T-helper 9 cell (primary cell): ENCODE measurements at places on chromosomes 1 and 21.
A peak's percentile ranks its signal among the peaks of the same experiment; 100 is the strongest.

- no peak for DNase-seq
Measured at GRCh38 chr1:58818075-58818474, 34.2 kb upstream of the JUN start.

DNA sequence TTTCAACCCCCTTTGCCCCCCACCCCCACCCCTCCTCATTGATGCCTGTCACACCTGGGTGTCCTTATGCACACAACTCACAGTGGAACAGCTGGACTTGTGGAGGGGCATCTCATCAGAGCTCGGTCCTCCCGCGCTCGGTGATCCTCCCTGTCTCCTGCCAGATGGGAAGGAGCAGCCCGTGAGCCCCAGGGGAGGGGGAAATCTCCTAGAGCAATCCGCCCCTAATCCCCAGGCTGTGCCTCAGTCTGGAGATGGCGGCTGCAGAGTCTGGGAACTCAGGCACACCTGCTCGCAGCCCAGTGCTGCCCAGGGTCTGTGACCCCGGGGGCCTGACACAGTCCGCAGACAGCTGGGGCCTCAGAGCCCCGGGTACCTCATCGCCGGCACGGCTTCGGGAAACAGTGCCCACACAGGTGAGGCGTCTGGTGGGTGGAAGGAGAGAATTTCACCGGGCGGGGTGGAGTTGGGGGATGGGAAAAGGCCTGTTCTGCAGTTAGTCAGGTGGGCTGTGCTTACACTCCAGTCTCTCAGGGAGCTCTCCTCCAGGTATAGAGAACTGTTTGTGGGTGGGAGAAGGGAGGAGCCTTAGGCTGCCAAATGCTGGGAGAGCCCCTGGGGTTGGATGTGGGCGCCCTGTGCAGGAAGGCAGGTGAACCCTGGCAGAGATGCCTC is 29.3 kb downstream of the TMCC2 start:
- no peak for DNase-seq

GRCh38 chr1:157115429-157115838 is 15.8 kb upstream of the ETV3L start:
- no peak for DNase-seq

DNA sequence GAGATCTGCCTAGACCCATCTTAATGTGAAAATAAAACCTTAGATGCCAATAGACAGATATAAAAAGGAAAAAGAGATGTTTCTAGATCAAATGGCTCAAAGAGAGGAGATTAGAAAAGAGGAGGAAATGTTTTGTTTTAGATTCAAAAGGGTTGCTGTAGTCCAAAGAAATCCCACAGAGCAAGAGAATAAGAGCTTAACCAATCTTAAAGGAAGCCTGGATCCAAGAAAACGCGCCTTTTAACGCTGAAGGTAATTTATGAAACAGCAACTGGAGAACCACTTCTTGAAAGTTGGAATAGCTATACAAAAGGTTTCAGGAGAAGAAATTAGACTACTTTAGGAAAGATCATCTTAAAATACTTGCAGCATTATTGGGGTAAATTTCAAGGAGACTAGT is 298.8 kb downstream of the BRINP2 start:
- no peak for DNase-seq

DNA sequence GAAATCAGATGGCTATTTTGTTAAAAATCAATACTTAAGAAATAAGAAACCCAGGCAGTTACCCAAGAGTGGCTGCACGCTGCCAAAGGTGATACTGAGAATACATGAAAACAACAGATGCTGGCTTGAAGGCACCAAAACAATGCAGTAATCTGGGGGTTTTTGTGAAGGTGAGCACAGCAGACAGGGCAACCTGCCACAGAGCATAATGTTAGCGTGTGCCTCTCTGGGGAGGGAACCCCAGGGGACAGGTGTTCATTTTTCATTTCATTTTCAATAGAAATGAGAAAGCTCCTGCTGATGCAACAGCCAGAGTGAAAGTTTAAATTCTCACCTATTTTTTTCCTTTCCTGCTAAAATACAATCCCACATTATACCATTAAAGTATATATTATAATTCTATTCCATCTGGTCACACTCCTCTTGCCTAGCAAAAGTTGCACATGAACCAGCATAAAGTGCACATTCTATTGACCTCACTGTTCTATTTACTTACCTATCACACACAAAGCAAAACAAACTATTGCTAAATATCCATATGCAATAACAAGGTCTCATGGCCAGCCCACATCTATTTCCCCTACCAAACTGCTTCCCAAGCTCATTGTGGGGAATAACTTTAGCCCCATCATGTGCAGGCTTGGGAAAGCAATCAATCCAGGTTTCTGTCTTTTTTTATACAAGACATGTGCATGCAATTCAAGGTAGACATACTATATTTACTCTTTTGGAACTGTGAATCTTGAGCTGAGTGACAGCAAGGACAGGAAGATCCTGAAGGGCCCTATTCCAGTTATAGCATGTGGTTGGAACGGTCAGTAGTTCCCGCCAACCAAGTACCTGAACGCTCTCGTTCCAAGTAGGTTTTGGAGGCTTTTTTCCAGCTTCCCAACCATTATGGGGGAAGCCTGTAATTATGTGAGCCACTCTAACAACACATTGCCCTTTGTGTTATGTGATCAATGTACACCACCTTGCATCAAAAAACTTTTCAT is 173.6 kb downstream of the RERE start:
- DNase-seq: no peak

DNA sequence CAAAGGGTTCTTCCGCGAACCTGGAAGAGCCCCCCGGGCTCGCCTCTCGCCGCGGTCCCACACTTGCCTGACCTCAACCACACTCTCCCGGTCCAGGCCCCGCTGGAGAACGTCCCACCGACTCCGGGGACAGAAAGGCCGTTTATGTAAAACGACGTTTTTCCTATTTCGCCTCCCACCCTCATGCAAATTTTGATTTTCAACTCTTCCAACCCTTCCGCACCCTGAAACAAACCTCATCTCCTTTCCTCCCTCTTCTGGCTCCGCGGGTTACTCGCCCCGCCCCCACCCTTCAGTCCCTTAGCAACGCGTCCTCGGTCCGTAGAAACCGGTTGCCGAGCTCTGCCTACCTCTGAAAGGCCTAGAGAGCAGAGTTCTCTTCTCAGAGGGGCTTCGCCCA is at the start of gene C1orf141:
Gene C1orf141, minus strand, starts transcription at position 276 of the 400 bp plus-strand sequence. CDS start 7,730 bp downstream, outside the sequence.
- DNase-seq: no peak

DNA sequence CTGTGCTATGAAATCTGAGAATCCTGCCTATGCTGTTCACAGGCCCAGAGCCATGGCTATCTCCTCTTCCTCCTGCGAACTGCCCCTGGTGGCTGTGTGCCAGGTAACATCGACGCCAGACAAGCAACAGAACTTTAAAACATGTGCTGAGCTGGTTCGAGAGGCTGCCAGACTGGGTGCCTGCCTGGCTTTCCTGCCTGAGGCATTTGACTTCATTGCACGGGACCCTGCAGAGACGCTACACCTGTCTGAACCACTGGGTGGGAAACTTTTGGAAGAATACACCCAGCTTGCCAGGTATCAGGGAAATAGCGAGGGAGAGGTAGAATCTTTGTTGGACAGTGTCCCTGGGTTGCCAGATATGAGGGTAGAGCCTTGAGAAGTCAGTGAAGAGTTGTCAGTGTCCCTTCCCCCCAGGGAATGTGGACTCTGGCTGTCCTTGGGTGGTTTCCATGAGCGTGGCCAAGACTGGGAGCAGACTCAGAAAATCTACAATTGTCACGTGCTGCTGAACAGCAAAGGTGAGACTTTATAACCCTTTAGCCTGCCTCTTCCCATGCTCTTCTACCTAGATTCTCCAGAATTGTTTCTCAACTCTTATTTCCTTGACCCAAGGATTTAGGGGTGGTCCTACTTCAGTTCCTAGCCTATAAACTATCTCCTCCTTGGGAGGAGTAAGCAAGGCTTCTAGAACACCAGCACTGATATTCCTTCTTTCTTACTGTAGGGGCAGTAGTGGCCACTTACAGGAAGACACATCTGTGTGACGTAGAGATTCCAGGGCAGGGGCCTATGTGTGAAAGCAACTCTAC is 1.4 kb downstream of the NIT1 start:
- peak; percentile 39 for DNase-seq

- no peak for DNase-seq
Measured at GRCh38 chr1:159067699-159068621, 8.6 kb downstream of the AIM2 start.

DNA sequence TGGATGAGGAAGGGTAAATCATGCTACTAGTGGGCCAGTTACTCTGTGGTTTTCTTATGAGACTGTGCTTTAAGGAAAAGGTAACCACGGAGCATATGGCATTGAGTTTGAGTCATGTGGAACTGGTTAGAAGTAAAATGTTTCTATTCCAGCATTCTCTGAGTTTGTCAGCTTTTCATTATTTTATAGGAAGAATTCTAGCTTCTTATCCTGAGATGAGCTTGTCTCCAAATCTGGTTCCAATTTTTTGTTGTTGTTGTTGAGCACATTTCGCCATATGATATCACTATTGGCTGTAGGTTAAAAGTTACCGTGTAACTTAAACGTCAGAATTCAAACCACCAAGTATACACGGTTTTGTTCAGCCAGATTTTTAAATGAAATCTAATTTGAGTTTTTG is 69.9 kb downstream of the ATF6 start:
- no peak for DNase-seq

- DNase-seq: no peak
Measured at GRCh38 chr21:31287201-31287600, 56.9 kb downstream of the TIAM1 start.

DNA sequence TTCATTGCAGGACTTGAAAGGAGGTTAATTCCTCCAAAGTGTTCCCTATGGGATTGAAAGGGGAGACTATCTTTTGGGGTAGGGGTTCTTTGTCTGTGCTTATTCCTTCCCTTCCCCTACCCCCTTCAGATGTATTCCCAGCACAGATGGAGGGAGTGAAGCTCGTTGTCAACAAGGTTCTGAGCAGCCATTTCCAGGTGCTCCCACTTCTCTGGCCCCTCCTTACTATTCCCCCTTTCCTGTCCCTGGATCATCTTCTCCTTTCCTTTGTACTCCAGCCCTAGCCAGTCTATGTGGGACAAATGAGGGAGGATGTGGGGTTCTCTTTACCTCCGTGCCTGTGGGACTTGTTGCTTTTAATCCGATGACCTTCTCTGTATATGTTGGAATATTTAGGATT is 899 bp downstream of the TOMM40L start:
- DNase-seq: no peak

DNA sequence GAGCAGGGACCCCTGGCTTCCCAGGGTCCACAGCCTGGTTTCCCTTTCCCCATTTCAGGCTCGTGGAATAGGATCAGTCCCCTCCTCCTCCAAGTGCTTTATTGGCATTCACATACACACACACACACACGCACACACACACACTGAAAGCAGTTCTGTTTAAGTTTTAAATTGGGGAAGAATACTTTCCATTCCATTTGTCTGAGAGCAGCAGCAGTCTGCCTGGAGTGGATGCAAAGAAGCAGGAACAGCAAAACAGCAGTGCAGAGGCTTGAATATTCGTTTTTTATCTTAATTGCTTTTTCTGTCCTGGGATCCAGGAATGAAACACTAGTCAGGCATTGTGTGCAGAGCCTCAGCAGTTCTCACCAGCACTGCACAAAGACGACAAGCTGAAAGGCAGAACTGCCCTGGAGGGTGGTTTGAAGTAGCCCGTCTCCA is 7.1 kb downstream of the CYB561D1 start:
- no peak for DNase-seq

DNA sequence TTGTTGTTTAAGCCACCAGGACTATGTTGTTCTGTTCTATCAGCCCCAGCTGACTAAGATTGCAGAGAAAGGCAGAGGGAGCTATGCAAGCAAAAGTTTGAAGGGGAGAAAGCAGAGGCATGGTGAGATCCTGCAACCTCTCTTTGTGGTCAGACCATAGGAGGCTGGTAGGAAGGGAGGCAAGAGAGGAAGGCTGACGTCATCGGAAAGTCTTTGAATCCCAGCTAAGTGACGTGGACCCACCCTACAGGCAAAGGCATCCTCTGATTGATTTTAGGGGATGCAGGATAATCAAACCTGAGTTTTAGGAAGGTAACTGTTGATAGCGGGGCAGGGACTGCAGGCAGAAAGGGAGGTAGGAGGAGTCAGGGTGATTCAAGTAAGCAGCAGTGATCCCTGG is 23.3 kb upstream of the TNNI1 start:
- DNase-seq: no peak

- peak; percentile 67 for DNase-seq
Measured at GRCh38 chr1:17419626-17420328, 19.7 kb downstream of the RCC2 start.

DNA sequence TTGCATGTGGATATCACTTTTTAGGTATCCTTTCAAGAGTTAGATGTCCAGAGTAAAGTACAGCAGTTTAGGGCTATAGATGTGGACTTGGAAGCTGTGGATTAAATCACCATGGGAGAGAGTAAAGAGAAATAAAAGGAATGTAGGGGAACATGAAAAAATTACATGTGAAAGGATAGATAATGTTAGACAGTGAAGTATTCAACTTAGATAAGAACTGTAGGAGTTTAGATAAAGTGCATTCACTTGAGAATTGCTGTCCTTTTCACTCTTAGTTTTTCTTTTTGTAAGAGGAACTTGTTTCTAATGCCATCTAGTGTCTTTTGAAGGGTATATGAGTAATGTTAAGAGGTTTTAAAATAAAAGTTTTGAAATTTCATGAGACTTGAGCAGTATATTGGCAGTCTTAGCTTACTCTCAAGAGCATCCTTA is 40.1 kb downstream of the MAST2 start:
- DNase-seq: no peak

- DNase-seq: peak; percentile 1
Measured at GRCh38 chr1:67735806-67736627, 51.0 kb downstream of the GADD45A start.

DNA sequence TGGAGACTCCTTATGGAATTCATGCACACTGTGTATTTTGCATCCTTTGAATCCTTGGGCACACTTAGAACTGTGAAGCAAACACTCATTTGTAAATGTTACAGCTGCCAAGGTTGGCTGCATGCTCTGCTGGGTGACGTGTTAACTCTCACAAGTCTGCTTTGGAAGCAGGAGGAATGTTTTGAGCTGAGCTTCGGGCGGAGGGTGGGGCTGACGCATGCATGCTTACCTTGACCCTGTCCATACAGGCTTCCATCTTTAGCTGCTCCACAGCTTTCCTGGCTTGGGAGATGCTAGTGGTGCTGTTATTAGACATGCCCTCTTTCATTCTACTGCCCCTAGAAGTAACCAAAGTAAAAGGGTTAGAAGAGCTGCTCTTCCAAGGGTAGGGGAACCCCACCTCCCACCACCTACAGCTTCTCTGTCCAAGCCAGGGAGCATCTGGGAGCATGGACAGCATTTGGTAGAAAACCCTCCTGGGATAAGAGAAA is 66.0 kb downstream of the GNG4 start:
- no peak for DNase-seq

- peak; percentile 83 for DNase-seq
Measured at GRCh38 chr1:37479255-37480124, 5.1 kb downstream of the ZC3H12A start.

GRCh38 chr1:37628026-37628556 is 6.6 kb downstream of the RSPO1 start:
- DNase-seq: no peak
